Naive thymus-derived CD8-positive, alpha-beta T cell (primary cell): ENCODE measurements at places on chromosomes 12 and 14.

GRCh38 chr12:770479-770878 lies 18.1 kb downstream of the WNK1 start:
- H3K4me3 ChIP-seq, result no peak overlapping the region
- DNase-seq, result no peak
- peaks cover 16% of the 10 kb centered on the region for H3K4me1 ChIP-seq
- no peaks in the 10 kb centered on the region for H3K36me3 ChIP-seq
- H3K27me3 ChIP-seq, result no peaks in the 10 kb centered on the region
- H3K27ac ChIP-seq, result peak overlapping the region; percentile 71

DNA sequence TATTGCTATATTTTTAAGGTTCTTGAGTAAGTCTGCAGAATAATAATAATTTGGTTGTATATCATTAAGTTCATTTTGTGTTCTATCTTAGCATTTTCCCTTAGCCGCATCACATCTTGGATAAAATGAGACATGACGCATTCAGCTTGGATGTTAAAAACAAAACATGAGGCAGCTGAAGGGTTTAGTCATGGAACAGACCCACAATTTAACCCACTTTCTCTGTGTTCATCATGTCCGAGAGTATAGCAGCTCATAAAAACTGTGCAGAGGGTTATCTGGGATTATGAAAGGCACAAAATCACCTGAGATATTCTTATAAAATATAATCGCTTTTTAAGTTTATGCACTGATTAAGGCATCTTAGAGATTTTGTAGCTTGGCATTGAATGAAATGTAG lies 219.3 kb downstream of the TRHDE start:
- no peaks in the 10 kb centered on the region for H3K4me1 ChIP-seq
- DNase-seq, result no peak
- H3K4me3 ChIP-seq, result no peak overlapping the region

DNA sequence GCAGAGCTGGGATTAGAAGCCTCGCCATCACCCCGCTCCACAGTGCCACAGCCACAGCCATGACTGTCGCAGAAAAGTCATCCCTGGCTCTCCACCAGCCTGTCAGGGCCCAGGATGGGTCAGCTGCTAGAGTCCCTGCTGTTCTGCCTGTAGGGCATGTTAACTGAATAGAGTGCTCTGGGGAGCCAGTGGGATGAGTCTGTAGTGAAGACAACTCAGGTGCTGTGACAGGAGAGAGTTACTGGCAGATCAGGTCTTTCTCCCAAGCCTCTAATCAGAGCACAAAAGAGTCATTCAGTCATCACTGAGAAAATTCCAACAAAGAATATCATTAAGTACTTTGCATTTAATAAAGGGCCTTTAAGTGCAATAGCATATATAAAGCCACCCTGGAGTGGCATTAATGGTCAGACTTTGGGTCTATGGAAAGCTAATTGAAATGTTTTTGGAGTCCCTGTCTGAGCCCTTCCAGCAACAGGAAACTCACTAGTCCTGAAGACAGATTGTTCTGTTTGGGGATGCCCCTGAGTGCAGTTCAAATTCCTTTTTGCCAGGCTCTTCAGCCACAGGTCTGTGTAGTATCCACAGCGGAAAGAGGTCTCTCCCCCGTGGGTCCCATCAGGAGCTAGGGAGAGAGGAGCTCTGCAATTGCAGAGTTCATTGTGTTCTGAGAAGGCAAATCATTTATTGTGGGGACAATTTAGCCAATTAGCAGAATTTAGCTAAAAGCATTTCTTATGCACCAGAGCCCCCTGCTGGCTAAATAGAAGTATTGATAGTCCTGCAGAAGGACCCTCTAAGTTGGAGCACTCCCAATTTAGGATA lies 45.2 kb upstream of the C14orf132 start:
- H3K27ac ChIP-seq, result no peak overlapping the region
- peak; percentile 45 for DNase-seq
- peaks cover 39% of the 10 kb centered on the region for H3K27me3 ChIP-seq
- peaks cover 4% of the 10 kb centered on the region for H3K36me3 ChIP-seq
- no peaks in the 10 kb centered on the region for H3K4me1 ChIP-seq
- H3K4me3 ChIP-seq, result no peak overlapping the region

DNA sequence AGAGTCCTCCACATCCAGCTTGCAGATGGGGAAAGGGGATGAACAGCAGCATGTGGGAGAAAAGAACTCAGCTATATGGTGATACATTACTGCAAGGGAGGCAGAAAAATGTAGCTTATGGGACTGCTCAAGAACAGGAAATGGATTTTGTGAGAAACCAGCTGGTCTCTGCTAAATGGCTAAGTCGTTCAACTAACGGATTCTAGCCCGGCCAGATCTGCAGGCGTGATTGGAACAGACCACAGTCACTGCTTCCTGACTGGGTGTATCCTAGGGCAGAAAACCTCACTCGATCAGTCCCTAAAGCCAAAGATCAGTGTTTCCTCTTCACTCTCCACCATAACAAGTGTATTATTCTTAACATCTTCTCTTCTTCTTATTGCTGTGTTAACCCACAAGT lies 8.1 kb upstream of the PTGDR start:
- H3K4me3 ChIP-seq, result no peak overlapping the region
- H3K36me3 ChIP-seq, result no peaks in the 10 kb centered on the region
- no peaks in the 10 kb centered on the region for H3K27me3 ChIP-seq
- DNase-seq, result no peak
- no peak overlapping the region for H3K27ac ChIP-seq
- peaks cover 14% of the 10 kb centered on the region for H3K4me1 ChIP-seq

DNA sequence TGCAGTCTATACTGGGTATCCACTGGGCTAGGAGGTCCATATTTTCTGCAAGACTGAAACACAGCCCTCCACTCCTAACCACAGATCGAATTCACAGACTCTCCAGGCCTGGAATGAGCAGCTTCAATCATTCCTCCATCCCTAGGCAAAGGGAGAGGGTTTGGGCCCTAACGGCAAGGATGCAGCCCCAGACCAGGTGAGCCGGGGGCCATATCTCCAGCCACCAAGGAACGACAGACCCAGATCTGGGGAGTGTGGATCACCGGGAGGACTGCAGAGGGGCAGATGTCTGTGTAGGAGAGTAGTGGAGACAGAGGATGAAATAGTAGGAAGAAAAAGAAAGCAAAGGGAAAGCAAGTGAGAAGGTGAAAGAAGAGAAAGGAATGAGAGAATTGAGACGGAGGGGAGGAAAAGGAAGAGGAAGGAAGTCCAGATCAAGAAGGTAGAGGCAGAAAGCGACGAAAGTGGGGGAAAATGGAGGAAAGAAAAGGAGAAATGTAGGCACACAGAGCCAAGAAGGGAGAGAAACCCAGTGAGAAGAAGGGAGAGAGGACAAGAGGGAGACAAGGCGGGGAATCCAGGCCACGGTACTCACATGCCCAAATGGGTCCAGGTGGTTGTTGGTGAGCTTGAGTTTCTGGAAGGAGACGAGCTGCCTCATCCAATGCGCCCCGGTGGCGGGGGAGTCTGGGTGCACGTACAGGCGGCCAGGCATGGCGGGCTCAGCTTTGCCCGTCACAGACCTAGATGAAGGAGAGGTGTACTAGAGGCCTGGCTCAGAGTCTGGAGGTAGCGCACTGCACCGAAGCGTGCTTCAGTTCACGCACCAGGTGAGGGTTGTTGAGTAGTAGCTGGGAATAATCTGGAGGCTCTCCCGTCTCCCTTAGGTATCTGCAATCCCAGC lies 7.7 kb downstream of the TBX5 start:
- H3K27ac ChIP-seq, result no peak overlapping the region
- H3K36me3 ChIP-seq, result no peaks in the 10 kb centered on the region
- no peak for DNase-seq
- peaks cover 4% of the 10 kb centered on the region for H3K4me1 ChIP-seq

- H3K27ac ChIP-seq, result no peak overlapping the region
- H3K36me3 ChIP-seq, result no peaks in the 10 kb centered on the region
- H3K27me3 ChIP-seq, result peaks cover 15% of the 10 kb centered on the region
- no peak overlapping the region for H3K4me3 ChIP-seq
- DNase-seq, result no peak
These were observed 25.3 kb downstream of the RHOJ start for GRCh38 chr14:63229330-63230059.

GRCh38 chr14:20578325-20578724 lies 9.5 kb downstream of the RNASE11 start:
- no peak overlapping the region for H3K4me3 ChIP-seq
- H3K36me3 ChIP-seq, result no peaks in the 10 kb centered on the region
- no peaks in the 10 kb centered on the region for H3K27me3 ChIP-seq
- H3K4me1 ChIP-seq, result no peaks in the 10 kb centered on the region

DNA sequence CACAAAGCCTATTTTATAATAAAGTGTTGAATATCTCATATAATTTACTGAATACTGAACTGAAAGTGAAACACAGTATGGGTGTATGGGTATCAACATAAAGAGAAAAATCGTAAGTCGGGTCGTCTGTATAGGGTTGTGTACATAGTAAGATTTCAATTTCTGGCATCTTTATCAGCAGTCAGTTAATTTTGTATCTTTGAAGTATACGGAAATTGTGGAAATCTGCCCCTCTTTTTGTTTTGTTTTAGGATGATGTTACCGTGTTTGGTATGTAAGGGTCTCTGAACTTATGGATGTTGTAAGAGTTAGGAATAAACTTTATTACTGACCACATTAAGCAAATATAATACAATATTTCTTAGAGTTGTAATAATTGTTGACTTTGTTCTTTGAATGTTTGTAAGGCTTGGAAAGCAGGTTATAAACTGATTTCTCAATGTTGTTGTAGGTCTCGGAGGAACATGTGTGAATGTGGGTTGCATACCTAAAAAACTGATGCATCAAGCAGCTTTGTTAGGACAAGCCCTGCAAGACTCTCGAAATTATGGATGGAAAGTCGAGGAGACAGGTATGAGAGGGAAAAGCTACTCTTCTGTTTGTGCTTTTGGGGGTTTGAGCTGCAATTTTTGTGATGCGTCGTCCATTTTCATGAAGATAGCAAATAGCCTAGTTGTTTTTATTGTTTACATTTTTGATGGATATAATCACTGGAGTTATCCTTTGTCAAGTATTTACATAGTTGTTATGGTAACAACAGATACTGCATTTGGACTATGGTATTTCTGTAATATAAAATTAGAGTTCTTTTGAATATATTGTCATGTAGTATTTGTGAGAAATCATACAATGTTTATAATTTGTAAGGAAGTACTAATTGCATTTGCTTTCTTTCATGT lies 12.0 kb downstream of the EID3 start:
- H3K4me1 ChIP-seq, result peaks cover 3% of the 10 kb centered on the region
- H3K36me3 ChIP-seq, result peaks cover 87% of the 10 kb centered on the region
- no peaks in the 10 kb centered on the region for H3K27me3 ChIP-seq

DNA sequence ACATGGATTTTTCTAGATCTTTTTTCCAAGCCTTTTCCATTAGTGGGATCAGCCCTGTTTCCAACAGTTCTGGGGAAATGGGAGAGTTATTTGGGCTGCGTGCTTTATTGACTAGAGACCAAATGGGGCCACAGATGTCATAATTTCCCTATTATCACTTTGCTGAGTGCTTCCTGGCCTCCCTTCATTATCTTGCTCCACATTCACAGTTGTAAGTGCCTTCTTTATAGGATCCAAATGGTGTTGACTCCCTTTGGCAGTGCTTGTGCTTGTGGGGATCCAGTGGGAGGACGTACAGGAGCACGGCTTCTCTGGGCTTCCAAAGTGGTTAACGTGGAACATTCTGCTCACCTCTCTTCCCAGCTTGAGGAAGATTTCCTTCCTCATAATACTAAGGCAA lies 141.0 kb upstream of the RMST start:
- no peaks in the 10 kb centered on the region for H3K4me1 ChIP-seq
- H3K36me3 ChIP-seq, result no peaks in the 10 kb centered on the region
- no peak for DNase-seq
- H3K27ac ChIP-seq, result no peak overlapping the region
- H3K27me3 ChIP-seq, result peaks cover 9% of the 10 kb centered on the region

DNA sequence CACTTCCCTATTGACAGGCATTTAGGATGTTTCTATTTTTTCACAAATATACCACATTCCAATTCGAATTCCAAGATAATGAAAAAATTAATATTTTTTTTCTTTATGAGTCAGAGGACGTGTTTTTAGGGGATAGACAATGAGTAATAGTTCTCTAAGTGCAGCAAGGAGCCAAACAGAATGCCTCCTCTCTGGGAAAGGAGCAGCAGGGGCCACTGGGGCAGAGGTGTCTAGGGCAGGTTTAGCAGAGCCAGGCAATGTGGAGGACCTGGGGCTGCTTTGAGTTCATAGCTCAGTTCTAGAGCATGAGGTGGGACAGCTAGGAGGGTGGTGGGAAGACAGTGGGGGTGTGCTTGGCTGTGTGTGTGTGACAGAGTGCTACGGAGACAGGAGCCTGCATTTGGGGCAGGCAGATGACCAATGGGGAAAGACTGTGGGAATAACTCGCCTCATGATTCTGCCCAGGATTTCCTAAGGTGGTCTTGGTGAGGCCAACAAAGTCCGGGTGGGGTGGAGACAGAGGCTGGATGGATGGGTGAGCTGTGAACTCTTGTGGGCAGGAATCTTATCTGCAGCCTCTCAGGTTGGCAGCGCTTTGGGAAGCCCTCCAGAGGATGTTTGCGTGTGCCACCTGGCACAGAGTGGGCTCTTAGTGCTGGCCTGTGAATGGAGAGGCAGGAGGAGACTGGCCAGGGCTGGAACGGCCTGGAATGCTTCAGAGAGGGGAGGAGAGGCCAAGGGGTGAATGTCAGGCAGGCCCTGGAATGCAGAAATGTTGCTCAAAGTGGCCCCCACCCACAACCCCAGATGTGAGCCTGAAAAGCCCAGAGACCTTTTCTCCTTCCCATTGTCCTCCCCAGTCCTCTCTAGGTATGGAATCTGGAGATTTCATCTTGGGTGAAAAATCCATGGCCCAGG lies 2.4 kb upstream of the KRT7 start:
- H3K4me1 ChIP-seq, result peaks cover 1% of the 10 kb centered on the region
- peaks cover 30% of the 10 kb centered on the region for H3K27me3 ChIP-seq
- no peak overlapping the region for H3K4me3 ChIP-seq

DNA sequence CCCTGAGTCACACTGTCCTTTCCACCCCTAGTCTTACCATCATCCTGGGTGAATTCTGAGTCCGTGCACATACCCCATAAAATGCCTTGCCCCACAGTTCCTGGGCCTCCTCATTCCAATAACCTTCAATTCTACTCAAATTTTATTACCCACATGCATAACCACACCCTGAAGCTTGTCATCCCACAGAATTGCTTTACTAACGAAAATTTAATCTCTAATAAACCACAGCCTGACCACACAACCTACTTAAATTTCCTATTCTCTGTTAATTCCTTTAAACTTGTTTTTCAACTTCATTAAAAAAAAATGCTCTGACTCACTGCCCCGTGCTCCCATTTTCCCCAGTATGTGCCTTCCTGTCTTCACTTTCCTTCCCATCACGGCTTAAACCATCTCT lies 205.9 kb downstream of the PHLDA1 start:
- H3K27ac ChIP-seq, result no peak overlapping the region
- H3K36me3 ChIP-seq, result no peaks in the 10 kb centered on the region
- no peak for DNase-seq
- peaks cover 11% of the 10 kb centered on the region for H3K27me3 ChIP-seq

GRCh38 chr14:80658733-80659132 lies 282.8 kb downstream of the CEP128 start:
- no peaks in the 10 kb centered on the region for H3K4me1 ChIP-seq
- H3K27me3 ChIP-seq, result no peaks in the 10 kb centered on the region
- no peaks in the 10 kb centered on the region for H3K36me3 ChIP-seq
- no peak overlapping the region for H3K27ac ChIP-seq
- no peak overlapping the region for H3K4me3 ChIP-seq

- peaks cover 4% of the 10 kb centered on the region for H3K36me3 ChIP-seq
- no peak overlapping the region for H3K27ac ChIP-seq
- DNase-seq, result no peak
- no peaks in the 10 kb centered on the region for H3K27me3 ChIP-seq
These were observed 14.3 kb upstream of the MCRS1 start for GRCh38 chr12:49582201-49582600.
